ENCODE measurements at places on chromosomes 7 and 10. TPM values are rescaled to one million over a fixed set of nuclear protein-coding genes. Genes with fewer than 3 reads are reported as not detected.

DNA sequence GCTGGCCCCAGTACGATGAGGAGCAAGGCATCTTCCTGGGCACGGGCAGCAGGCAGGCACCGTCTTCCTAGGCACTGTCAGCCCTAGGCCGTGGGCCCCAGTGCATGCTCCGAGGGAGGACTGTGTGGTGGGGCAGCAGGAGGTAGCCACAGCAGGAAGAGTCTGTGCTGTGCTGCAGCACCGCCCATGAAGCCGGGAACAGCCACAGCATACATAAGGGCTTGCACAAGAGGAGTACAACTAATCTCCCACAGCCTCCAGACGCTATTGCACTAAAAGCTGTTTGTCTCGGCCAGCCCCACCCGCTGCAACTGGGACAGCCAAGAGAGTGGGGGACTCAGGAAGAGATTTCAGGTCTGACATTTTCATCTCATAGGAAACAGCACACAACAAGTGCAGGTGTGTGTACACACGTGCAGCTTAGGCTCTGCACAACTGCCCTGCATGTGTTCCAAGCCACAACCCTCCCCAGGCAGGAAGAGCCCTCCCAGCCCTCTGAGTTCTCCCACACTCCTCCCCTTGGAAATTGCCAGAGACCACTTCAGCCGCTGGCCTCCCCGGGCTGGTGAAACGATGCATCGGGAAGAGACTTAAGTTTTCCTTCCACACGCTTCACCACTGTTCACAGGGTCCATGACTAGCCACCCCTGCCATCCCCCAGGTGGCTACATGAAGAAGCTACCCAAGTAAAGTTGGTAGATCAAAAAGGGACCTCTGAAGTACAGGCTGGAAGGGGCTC, 88.1 kb upstream of the DDC start:
- DNase-seq = no peak

DNA sequence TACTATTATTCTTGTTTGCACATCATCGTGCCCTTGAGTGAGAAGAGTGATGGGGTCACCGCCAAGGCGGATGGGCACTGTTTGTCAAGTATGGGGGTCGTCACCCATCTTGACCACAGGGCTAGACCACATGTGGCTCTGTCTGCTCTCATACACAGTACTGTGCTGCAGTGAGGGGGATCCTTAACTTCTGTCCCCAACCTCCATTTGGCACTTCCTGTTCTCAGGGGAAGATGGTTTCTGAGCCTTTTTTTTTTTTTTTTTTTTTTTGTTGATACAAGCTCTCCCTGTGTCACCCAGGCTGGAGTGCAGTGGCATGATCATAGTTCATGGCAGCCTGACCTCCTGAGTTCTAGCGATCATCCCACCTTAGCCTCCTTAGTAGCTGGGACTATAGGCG, 13.6 kb downstream of the WBP1L start:
- no peak for DNase-seq

DNA sequence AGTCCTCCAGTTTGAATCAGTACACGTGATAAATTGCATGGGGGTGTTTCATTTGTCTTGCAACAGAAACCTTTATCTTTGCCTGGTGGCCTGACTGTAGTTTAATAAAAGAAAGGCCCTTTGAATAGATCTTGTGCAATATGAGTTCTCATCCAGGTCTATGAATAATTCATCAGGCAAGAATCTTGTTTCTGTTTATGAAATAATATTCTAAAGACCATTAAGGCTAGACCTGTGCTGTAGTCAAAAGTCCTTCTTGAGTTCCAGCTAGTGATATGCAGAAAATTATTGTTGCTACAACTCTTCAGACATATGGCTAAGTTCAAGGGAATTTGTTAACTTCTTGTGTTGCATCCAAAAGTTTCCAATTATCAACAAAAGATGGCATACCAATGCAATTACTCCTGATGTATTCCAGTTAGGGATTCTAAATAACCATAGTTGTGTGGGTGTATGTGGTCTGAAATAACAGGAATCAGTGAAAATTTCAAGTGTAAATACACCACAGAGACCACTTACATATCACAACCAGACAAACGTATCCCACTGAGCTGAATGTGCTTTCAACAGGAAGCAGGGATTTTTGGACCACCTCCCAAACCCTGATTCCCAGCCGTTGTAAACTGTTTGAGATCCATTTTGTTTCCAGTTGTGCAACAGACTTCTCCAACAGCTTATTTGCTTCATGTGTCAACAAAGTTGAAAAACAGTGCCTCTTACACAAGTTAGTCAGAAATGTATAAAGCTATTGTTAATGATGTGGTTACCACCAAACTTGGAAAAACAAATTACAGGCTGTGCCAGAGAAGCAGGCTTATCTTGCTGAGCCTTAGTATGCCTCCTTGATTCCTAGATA, 54.7 kb upstream of the BICC1 start:
- DNase-seq = no peak

DNA sequence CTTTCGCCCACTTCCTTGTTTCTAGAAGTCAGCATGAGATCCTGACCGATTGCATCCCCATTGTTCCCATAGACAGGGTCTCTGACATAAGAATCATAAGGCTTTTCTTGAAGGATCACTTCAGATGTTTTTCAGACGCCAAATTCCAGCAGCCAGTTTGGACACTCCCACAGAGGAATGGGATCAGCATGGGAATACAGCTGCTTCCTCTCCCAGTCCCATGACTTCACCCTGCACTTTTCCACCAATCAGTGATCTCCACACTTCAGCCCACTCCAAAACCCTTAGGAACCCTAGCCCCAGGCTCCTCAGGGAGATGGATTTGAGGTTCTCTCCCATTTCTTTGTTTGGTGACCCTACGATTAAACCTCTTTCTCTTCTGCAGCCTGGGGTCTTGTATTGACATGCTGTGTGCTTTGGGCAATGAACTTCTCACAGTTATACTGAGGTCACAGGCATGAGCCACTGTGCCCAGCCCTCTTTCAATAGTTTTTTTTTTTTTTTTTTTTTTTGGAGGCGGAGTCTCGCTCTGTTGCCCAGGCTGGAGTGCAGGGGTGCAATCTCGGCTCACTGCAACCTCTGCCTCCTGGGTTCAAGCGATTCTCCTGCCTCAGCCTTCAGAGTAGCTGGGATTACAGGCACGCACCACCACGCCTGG, 52.8 kb upstream of the CHST3 start:
- DNase-seq = no peak

DNA sequence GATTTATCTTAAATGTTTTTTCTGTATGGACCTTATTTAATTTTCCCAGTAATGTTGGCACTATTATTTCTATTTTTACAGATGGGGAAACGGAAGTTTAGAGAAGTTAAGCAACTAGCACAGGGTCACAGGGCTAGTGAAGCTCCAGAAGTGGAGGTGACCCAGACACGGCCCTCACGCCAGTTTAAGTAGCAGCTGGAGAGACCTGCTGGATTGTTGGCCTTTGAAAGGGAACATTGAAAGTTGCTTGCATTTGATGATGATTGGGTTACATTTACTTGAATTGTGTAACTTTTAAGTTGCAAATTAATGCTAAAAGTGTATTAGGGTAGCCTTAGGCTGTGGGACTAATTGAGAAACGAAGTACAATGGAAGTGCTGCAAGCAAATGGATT, 25.6 kb downstream of the CDK14 start:
- DNase-seq = no peak

GRCh38 chr10:100969187-100970075, at the start of gene SEMA4G:
SEMA4G (plus strand) TSS chr10:100969504; CDS start chr10:100972913, 3,409 bp downstream.
- peak; percentile 77 for DNase-seq

GRCh38 chr7:56007891-56008290, 43.4 kb downstream of the PSPH start:
- no peak for DNase-seq

DNA sequence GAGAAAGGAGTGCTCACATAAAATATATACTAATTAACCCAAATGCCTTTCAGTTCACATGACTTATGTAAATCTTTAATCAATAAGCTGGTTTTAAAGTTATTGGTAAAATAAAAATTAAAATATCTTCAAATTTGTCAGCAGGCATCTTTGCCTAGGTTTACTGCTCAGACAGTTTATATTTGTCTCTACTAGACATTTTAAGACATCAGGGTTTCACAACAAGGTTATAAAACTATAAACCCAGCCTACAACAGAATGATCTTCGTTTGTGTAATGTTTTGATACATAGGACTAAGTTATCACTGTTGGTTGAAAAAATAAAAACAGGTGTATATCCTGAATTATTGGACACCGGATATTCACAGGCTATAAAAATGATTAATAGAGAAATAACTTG, 67.4 kb downstream of the TYW1B start:
- no peak for DNase-seq

DNA sequence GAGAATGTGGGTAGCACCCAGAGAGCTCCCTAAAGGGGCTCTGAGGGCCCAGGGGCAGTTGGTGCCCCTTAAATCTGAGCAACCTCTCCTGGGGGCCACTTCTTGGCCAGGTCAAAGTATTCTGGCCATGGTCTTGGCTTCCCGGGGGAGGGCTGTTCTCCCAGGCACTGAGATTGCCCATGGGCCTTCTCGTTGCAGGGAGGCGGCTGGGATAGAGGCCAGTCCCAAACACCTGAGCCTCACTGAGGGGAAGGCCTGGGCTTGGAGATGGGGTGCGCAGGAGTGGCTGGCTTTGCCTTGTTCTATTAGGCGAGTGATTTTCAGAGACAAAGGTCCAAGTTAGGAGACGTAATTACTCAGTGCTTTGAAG, 33.5 kb downstream of the ZNF783 start:
- peak; percentile 46 for DNase-seq

DNA sequence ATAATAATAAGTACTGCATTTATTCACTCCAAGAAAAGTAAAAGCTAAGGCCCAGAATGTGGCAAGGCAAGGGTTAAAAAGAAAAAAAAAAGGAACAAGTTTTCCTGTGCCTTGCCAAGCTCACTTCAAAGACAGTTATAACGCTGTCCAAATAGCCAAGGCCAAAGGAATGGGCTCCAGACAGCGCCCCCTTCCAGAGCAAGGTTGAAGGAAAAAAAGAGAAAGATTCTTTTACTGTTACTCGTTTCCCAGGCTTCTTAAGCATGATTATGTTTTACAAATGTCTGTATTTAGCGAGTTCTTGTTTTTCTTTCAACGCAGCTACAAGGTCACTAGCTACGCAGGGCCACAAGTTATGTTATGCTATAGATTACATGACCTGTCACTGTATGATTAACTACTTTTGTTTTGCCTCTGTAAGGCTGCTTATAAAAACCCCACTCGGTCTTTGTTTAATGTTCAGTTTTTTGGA, 9.1 kb upstream of the EIF4H start:
- DNase-seq = no peak

DNA sequence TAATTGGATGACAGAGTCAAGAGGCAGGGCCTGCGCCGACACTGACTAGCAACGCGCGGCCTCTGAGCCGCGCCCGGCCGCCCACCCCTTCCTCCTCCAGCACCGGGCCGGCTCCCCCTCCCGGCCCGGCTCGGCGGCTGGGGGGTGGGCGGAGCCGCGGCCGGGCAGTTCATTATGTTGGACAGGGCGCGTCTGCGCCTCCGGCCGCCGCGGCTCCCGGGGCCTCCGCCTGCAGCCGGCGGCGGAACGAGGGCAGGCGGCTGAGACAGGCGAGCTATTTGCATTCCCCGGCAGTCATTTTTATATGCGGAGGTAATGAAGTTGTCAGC, 106.7 kb downstream of the SNX10 start:
- peak; percentile 90 for DNase-seq

GRCh38 chr10:54904833-54905232, 103.8 kb upstream of the PCDH15 start:
- DNase-seq = no peak

GRCh38 chr7:55019191-55019690, 424 bp downstream of the EGFR start:
- DNase-seq = peak; percentile 88

- no peak for DNase-seq
Observed at GRCh38 chr7:50595491-50596102, 30.4 kb upstream of the DDC start.

GRCh38 chr10:119595134-119595675, 1.6 kb downstream of the TIAL1 start:
- no peak for DNase-seq

- no peak for DNase-seq
Observed at GRCh38 chr10:128025951-128026350, 100.3 kb downstream of the MKI67 start.

GRCh38 chr7:83105948-83106347, 56.7 kb downstream of the PCLO start:
- no peak for DNase-seq

DNA sequence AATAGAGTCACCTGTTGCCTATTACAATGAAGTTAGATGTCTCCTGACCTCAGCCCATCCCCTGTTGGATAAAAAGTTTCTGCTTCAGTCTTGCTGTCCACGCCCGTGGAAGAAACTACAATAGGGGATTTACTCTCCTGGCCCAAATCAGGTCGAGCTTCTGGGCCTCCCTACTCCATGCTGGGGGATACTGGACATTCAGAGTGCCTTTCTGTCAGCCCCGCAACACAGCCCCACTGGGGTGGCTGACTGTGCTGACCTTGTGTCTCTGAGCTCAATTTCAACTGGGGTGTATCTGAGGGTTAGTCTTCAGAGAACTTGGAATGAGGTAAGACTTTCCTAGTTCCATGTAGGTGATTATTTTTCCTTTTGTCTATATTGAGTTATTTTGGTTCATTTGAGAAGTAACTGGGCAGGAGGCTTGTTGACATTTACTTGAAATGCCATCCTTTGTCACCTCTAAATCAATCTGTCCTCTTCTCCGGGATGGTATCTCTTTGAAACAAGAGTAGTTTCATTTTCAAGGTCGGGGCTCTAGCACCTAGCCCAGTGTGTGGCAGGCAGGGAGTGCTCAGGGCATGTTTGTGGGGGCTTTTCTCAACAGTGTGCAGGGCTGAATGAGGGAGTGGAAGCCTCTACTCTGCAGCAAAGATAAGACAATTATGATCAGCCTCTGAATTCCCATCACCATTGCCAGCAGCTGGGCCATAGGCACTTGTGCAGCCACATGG, 17.7 kb upstream of the CXCL12 start:
- DNase-seq = peak; percentile 18

DNA sequence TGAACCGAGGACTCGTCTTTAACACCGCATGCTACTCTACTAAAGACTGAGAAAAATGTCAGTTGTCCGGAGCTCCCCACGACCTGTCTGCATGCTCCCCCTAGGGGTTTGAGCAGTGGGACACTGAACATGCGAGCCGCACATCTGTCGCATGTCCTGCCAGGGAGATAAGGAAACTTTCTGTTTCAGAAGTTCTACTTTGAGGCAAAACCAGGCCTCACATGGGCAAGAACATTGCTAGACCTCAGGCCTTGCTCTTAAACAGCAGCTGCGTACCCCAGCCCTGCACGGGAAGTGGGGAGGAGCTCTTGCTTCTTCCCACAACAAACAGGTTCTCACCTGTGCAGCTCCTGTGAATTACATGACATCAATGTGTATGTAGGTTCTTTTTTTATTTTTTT, 30.3 kb upstream of the HERPUD2 start:
- no peak for DNase-seq

Gene OPN4
- not detected for total RNA-seq

Gene CFAP69
- 3.0 TPM for total RNA-seq

Gene LBX1
- total RNA-seq = not detected

Gene C7orf57
- total RNA-seq = not detected

Gene OR6B1
- total RNA-seq = not detected

Gene TSPAN15
- total RNA-seq = 47.3 TPM

Gene IL6
- 6.5 TPM for total RNA-seq

Gene CALU
- total RNA-seq = 100 TPM

Gene CHAT
- not detected for total RNA-seq

Gene UPK3BL1
- total RNA-seq = 39.4 TPM

Gene ZNF425
- 1.4 TPM for total RNA-seq

Gene PRKAR2B
- 7.9 TPM for total RNA-seq

Gene AGBL3
- total RNA-seq = 3.9 TPM

Gene TUBB8
- total RNA-seq = 0.20 TPM

Gene SLC39A12
- 0.29 TPM for total RNA-seq

Gene RAMP3
- total RNA-seq = 255 TPM

Gene VWDE
- total RNA-seq = 0.90 TPM

Gene CDC14C
- not detected for total RNA-seq

Gene NME8
- 2.1 TPM for total RNA-seq

Gene ZRANB1
- total RNA-seq = 20.5 TPM

Gene NUTM2B
- total RNA-seq = 0.96 TPM
